ENCODE measurements at places on chromosomes 3 and 15. TPM values are rescaled to one million over a fixed set of nuclear protein-coding genes. Genes with fewer than 3 reads are reported as not detected.

Gene ADAMTS7
- total RNA-seq: 3.8 TPM

Gene LRRC49
- total RNA-seq: 12.9 TPM

Gene SKOR1
- total RNA-seq: 0.09 TPM

Gene RBM15B
- 33.7 TPM for total RNA-seq

Gene TMEM40
- total RNA-seq: not detected

Gene CMTM8
- not detected for total RNA-seq

Gene AP2M1
- 773 TPM for total RNA-seq

Gene CHRNB4
- not detected for total RNA-seq

Gene AHSG
- not detected for total RNA-seq

Gene ZNF660
- 2.1 TPM for total RNA-seq

Gene VILL
- total RNA-seq: 6.7 TPM

Gene UCN2
- 0.83 TPM for total RNA-seq

Gene SPINT1
- total RNA-seq: 0.18 TPM

Gene SEMA3G
- under 0.01 TPM for total RNA-seq

Gene ALDH1A3
- total RNA-seq: 51.5 TPM

Gene ZNF592
- 3.1 TPM for total RNA-seq

Gene OR5K2
- not detected for total RNA-seq

Gene GOLGA8T
- 0.14 TPM for total RNA-seq

Gene CD200R1
- not detected for total RNA-seq

Gene CHRFAM7A
- 0.14 TPM for total RNA-seq

Gene SHF
- 2.0 TPM for total RNA-seq

Gene NAA50
- 194 TPM for total RNA-seq

Gene SSUH2
- not detected for total RNA-seq

Gene FYCO1
- total RNA-seq: 57.2 TPM

Gene LRRIQ4
- not detected for total RNA-seq

Gene TNNC1
- 1.8 TPM for total RNA-seq

Gene TRH
- not detected for total RNA-seq

Gene GCNT3
- 0.14 TPM for total RNA-seq

Gene SPCS1
- total RNA-seq: 43.4 TPM

Gene CYP1A2
- total RNA-seq: not detected

Gene CAMK1
- total RNA-seq: 34.3 TPM

Gene ARL14
- not detected for total RNA-seq

Gene CELF6
- under 0.01 TPM for total RNA-seq

Gene NPAP1
- total RNA-seq: not detected

Gene C3orf62
- total RNA-seq: 1.7 TPM

Gene PLA2G4D
- total RNA-seq: not detected

Gene MEGF11
- not detected for total RNA-seq

Gene TLR9
- total RNA-seq: under 0.01 TPM

Gene KIAA1143
- total RNA-seq: 16.6 TPM

Gene KLF15
- 3.6 TPM for total RNA-seq

Gene ENTPD3
- 0.14 TPM for total RNA-seq

Gene ROPN1
- total RNA-seq: not detected

Gene SPESP1
- 3.2 TPM for total RNA-seq

Gene GP9
- not detected for total RNA-seq

Gene PLOD2
- 239 TPM for total RNA-seq

Gene TMEM207
- total RNA-seq: not detected

Gene UBP1
- 35.3 TPM for total RNA-seq

Data from smooth muscle cell of bladder (primary cell).